BJ (cell line): ENCODE measurements at places on chromosomes 11 and 22.

DNA sequence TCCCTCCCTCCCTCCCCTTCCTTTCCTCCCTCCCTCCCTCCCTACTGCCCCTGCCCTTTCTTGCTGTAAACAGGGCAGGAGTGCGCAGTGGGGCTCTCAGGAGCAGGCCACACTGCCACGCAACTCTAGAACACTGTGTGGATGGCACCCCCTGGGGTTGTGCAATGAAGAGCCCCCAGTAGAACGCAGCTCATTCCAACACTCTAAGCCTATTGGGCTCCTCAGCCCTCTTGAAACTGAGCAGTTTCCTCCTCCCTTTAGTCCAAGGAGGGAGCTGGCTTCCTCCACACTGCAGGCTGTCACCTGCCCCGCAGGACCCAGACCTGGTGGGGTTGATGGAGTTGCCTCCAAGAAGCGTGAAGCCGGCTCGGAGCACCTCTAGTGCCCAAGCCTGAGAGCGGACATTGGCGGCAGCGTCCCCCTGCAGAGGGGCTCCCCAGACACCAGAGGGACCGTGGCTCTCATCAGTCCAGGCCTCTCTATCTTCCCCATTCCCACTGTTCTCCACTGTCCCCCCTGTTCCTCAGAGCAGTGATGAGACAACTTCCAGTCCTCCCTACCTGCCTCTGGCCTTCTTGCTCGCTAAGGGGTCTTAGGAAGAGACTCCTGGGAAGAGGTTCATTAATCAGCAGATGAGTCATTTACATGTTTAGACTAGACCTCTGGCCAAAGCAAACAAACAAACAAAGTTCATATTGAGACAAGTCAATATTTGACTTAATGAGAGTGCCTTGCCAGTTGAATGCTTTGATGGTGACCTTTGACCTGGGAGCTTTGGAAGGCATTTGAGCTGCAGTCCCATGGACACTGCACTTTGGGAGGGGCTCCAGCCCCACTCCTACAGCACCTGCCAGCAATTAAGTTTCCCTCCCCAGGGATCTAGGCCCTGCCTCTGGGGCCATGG lies 64.0 kb downstream of the RPUSD4 start:
- DNase-seq: no peak

DNA sequence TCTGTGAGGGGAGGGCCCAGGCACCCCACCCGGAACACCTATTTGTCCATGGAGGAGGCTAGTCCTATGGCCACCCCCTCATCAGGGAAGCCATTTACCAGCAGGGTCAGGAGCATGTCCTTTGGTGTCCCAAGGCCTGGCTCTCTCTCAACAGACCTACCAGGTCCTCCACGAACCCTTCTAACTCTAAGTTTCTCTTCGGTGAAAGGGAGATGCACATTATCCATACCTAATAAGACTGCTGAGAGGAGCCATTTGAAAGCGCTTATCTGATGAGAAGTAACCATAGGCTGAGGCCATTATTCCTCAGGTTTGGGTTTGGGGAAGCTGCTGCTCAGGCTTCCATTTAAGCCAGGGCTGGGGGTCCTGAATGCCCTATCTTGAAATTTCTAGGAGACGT lies 9.2 kb upstream of the TOP3B start:
- no peak for DNase-seq

GRCh38 chr11:102154806-102155205 lies 44.6 kb downstream of the YAP1 start:
- no peak for DNase-seq

GRCh38 chr11:14110629-14111028 lies 148.1 kb downstream of the SPON1 start:
- DNase-seq: no peak

GRCh38 chr22:42692239-42693054 lies 28.2 kb downstream of the A4GALT start:
- no peak for DNase-seq

GRCh38 chr11:437228-437870 lies 4.5 kb downstream of the ANO9 start:
- DNase-seq: no peak

- no peak for DNase-seq
Measured at GRCh38 chr11:70716986-70717775, 318.9 kb downstream of the CTTN start.

DNA sequence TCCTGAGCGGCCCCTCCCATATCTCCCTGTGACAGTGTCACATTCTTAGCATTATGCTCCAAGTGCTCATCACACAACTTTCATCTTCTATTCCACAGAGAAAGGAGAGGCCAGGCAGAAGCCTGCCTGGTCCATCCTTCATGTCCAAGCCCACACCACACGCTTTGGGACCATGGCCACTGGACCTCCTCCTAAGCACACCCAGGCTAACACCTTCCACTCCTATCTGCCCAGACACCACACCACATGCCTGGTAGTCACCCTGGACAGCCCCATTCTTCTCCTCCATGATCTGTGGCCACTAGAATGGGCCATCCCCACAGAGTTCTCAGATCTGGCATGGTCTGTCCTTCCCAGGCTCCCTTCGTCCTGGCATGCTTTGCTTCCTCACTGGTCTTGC lies 55.3 kb downstream of the HIRA start:
- DNase-seq: no peak

- DNase-seq: no peak
Measured at GRCh38 chr22:47629273-47629711, 866.8 kb downstream of the TBC1D22A start.

- DNase-seq: no peak
Measured at GRCh38 chr11:24556693-24557092, 59.8 kb downstream of the LUZP2 start.
